ENCODE measurements at places on chromosomes 3 and 15.

GRCh38 chr3:186552408-186553031, 8.3 kb upstream of the CRYGS start:
- no peak for DNase-seq

DNA sequence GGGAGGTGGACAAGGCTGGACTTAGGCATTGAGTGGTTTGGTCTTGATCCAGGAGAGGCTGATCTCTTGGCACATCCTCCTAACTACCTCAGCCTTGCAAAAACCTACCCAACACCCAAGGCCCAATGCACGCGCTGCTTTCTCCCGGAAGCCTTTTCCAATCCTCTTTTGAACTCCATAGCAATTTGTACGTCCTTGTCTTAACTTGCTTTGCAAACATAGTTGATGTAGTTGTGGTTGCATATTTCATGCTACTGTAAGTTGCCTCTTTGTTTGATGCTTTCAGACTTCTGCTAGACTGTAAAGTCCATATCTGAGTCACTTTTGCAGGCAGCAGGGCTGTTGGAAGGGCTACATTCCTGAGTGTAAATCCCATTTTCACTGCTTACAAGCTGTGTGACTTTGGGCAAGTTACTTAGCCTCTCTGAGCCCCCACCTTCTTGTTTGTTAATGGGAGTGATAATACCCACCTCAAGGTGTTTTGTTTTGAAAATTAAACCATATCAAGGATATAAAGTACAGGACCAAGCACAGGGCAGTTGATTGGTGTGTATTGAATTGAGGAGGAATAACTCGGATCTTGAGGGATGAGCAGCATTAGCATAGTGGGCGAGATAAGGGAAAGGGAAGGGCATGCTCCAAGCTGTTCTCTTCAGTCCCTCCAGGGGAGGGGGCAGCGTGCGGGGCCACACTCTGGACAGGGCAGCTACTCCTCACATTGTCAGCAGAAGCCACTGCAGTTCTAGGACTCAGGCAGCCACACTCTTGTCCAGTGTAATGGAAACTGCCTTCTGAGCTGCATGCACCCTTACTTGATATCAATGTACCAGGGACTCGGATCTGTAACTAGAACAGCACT, 28.8 kb downstream of the SIAH2 start:
- DNase-seq = no peak

DNA sequence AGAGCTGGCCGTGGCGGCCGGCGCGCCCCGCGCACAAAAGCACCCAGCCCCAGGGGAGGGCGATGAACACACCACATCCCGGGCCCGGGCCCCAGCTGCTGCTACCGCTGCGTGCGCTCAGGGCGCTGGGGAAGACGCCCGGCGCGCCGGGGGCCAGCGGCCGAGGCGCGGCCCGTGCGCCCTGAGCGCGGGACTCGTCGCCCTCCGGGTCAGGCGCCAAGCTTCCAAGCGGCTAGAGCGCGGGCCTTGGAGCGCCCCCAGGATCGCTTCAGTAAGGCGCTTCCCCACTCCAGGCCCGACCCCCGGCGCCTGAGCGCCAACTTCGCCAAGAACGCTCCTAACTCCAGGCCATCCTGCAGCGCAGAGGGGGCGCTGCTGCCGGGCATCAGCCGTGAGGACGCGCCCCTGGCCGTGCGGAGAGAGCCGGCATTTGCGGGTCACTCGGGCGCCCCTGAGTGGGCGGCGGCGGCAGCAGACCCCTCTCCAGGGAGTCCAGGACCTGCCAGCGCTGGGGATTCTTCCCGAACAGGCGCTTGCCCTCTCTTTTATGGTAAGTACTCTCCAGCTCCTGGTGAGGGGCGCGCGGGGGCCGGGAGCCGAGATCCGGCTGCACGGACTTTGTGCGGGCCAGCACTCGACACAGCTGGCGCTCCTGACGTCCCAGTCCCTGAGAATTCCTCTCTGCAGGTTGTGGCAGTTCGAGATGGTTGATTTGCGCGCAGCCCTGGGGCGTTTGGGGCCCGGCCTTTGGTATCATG, 475 bp downstream of the SPSB4 start:
- DNase-seq = no peak

DNA sequence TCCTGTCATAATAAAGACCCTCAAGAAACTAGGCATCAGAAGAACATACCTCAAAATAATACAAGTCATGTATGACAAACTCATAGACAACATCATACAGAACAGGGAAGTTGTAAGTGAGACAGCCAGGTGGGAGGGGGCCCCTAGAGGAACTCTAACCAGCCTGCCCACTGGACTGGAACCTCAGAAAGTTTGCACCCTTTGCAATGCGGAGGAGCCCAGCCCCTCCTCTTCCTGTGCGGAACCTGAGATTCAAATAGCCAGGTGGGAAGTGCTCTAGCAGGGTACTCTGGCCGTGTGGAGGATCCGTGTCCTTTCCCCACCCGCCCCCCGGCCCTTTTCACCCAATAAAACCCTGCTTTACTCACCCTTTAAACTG, 387.0 kb upstream of the CBLB start:
- no peak for DNase-seq

GRCh38 chr3:120081719-120082118, 12.5 kb downstream of the GSK3B start:
- no peak for DNase-seq

GRCh38 chr15:40859206-40859851, 14.7 kb downstream of the RHOV start:
- DNase-seq = peak; percentile 83

DNA sequence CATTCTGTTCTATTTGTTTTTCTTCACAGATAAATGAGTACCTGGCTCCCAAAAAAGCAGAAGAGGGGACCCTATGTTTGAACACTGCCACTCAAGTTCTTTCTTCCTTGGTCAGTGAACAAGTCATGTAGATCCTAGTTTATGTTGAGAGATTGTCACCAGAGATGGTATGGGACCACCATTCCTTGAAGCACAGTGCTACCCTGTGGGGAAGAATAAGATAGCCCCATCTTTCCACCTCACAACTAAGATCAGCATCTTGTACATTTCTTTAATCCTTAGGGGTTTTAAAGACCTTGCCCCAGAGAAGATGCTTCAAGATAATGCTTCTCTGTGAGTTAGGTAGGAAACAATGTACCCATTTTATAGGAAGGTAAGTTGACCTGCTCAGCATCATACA, 233.5 kb upstream of the WNT5A start:
- DNase-seq = no peak

DNA sequence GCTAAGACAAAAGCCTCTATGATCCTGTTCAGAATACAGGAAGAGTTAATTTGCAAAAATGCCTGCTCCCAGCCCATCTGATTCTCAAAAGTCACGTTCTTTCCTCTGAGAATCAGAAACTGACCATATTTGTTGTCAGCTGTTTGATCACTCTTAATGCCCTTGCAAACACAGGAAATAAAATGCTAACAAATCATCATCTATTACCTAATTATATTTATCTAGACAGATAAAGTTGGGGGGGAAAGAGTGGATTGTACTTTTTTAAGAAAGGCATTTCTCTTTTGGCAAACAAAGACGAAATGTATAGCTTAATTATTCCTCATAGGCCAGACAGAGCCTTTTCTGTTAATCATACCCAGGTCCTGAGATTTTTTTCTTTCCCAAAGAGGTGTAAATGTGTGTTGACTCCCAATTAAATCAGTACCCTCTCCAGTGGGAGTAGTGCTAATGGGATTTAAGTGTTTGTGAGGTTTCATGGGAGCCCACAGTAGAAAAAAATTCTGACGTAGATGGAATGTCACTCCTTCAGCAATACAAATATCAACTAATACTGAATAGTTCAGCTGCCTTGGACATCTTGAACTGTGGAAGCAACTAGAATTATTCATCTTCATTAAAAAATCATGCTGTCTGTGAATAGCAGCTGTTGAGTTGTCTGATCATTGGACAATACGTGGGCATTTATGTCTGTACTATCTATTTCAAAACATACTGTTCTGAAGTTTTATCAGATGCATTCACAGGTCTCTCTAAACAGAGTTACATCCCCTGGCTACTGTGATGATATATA, 22.5 kb upstream of the BNIP2 start:
- no peak for DNase-seq

DNA sequence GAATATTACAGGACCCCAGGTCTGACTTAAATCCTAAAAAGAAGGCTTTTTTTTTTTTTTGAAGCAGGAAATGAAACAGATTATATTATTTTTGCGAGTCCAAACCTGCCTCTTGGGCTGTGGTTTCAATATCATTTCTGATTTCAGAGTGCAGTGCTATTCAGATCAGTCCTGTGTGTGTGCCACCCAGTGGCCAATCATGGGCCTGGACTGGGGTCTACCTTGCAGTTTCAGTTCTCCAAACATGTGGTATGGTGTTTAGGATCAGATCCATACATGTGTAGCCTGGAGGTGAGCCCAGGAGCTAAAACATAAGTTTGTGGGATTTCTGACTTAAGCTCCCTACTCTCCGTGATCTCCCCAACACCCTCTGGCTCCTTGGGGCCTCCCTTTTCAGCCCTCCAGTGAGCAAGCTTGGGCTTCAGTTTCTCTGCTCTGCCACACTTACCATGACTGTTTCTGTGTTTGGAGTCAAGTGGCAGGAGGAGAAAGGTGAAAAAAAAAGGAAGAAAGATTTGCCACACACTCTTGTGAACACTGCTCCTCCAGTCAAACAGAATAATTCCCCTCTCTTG, 12.1 kb upstream of the THSD4 start:
- DNase-seq = no peak

GRCh38 chr3:155736381-155736780, 8.5 kb downstream of the PLCH1 start:
- DNase-seq = no peak

DNA sequence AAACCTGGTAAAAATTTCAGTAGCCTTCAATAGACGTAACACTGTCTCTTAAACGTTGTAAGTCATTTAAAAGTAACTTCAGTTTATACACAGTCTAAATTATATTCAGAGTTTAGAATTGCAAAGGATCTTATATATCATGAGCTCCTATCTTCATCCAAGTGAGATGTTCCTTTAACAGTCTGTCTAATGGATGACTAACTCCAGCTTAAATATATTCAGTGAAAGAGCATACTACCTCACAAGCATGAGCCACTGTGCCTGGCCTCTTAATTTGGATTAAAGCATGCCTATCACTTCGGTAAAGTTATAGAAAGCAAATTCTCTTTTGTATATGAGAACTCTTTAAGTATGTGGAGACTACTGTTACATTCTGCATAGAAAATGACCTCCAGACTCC, 7.0 kb downstream of the FYTTD1 start:
- DNase-seq = no peak

- no peak for DNase-seq
These were observed 10.9 kb upstream of the CRYBG3 start for GRCh38 chr3:97810779-97811390.

- DNase-seq = no peak
These were observed 1.4 kb downstream of the GPR149 start for GRCh38 chr3:154428286-154429206.

DNA sequence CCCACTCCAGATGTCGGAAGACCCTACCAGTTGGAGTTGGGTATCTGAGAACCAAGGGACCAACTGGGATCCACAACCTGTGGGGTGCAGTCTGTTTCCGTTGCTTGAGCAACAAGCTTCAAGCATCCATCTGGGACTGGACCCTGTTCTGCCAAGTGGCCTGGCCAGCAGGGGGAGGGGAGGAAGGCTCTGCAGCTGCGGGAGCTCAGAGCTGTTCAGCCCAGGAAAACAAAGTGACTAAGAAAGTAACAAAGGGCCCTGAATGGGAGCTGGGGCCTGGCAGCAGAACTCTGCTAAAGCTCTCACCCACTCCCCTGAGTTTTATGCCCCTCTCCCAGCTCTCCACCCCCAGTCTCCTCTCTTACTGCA, 2.7 kb downstream of the TYRO3 start:
- DNase-seq = no peak

GRCh38 chr3:162077108-162077507, 580.5 kb downstream of the OTOL1 start:
- DNase-seq = no peak

- DNase-seq = no peak
These were observed 39.4 kb upstream of the FRMD4B start for GRCh38 chr3:69425249-69425648.

- no peak for DNase-seq
These were observed 84.6 kb downstream of the MAGI1 start for GRCh38 chr3:65953881-65954733.

- DNase-seq = no peak
These were observed 190.2 kb downstream of the SCAPER start for GRCh38 chr15:76714950-76715349.

- no peak for DNase-seq
These were observed 33.2 kb downstream of the CDCP1 start for GRCh38 chr3:45112939-45113338.

DNA sequence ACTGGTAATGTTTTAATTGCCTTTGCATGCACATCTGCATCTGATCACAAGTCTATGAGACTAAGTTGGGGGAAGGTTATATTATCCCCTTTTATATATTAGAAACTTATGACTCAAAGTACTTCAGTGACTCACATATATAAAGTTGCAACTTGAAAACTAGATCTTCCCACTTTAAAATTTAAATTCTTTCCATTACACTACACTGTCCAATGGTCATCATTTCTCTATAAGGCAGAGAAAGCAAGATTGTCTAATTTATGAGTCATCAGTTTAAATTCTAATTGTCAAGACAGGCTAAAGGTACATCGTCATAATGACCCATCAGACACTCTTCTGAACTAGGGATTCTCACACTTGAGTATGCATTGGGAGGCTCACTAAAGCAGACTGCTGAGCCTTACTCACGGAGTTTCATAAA, 37.9 kb downstream of the CPA3 start:
- no peak for DNase-seq

DNA sequence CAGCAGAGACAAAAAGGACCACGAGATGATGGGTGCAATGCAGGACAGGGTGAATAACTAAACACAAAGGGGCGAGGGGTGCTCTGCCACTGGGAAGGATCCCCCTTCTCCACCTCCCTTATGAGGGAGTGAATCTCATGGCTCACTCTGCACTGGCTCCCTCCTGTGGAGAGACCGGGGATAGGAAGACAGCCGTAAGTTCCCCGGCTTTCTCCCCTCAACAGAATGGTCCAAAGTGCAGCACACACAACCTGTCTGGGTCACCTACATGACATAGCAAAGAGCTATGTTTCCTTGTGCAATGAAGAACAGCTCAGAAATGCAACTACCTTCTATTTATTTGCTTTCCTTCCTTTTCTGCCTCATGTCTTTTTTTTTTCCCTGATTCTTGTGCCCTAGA, 7.8 kb upstream of the ACSBG1 start:
- DNase-seq = no peak

GRCh38 chr15:66269326-66270090, 16.0 kb upstream of the MEGF11 start:
- DNase-seq = no peak

GRCh38 chr15:78341057-78341987, 1.2 kb downstream of the CRABP1 start:
- DNase-seq = no peak
